ENCODE measurements at places on chromosomes 1 and 21. TPM values are rescaled to one million over a fixed set of nuclear protein-coding genes. Genes with fewer than 3 reads are reported as not detected.

DNA sequence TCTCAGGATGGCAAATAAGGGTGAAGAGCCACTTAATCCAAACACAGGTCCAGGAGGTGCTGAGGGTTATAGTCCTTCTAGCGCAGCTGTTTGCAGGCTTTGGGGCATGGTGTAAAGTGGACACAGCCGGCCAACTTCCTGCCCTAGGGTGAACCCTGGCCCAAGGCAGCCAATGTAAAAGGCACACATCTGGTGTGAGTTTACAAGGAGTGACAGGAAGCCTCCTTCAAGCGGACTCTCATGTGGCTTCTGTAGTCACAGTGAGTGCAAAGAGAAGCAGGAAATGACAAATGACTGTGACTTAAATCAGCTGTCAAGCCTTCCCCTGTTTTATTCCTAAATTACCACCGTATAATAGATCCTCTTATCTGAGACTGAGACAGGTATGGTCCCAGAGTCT is 213.0 kb downstream of the CRB1 start:
- peak; percentile 29 for DNase-seq

GRCh38 chr1:232416026-232416568 is 213.8 kb downstream of the SIPA1L2 start:
- peak; percentile 11 for DNase-seq

GRCh38 chr1:55156093-55156492 is 59.1 kb downstream of the USP24 start:
- no peak for DNase-seq

- no peak for DNase-seq
These were observed 100.3 kb downstream of the GRIK3 start for GRCh38 chr1:36934061-36934460.

- DNase-seq, result no peak
These were observed 11.4 kb downstream of the SLC45A3 start for GRCh38 chr1:205668951-205669340.

The SNRPE gene
- total RNA-seq, result 50.6 TPM

DNA sequence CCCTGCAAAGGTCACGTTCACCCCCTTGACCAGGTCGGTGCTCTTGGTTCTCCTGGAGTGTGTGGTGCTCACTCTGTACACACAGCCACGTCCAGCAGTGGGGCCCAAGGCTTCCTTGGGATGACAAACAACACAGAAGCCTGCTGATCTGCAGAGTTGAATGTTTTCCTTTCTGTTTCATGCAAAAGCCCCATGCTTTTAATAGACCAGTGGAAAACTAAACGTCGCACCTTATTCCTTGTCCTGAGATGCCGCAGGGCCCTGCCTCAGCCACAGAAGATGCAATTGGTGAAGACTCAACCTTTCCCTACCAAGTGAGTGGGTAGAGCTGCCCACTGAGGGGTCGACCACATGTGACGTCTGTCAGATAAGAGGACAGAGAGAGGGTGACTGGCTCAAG is 5.8 kb upstream of the PDPN start:
- DNase-seq, result no peak

The SMIM1 gene
- total RNA-seq, result not detected

- no peak for DNase-seq
These were observed 10.0 kb downstream of the RNF220 start for GRCh38 chr1:44415013-44415412.

GRCh38 chr1:201714542-201715329 is 114.2 kb upstream of the IPO9 start:
- DNase-seq, result peak; percentile 99
